ENCODE measurements at places on chromosomes 13 and 19.

GRCh38 chr19:34712395-34713261 is 21.4 kb upstream of the ZNF181 start:
- DNase-seq, result peak; percentile 63

DNA sequence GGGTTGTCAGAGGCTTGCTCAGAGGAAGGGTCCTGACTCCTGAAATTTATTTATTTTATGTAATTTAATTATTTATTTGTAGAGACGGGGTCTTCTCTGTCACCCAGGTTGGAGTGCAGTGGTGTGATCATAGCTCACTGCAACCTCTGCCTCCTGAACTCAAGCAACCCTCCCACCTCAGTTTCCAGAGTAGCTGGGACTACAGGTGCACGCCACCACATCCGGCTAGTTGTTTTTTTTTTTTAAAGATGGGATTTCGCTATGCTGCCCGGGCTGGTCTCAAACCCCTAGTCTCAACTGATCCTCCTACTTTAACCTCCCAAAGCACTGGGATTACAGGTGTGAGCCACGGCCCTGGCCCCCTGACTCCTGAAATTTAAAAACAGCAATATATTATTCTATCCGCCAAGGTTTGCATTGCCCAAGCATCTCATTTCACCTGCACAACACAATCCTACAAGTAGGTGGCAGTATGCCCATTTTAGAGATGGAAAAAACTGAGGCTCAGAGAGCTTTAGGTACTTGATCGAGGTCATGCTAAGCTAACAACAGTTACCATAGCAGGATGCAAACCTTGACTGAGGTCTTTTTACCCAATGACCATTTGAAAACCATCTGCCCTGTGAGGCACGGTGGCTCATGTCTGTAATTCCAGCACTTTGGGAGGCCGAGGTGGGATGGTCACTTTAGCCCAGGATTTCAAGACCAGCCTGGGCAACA is 18.1 kb downstream of the ARHGEF18 start:
- DNase-seq, result no peak

GRCh38 chr13:113582841-113583631 is 1.5 kb upstream of the TFDP1 start:
- no peak for DNase-seq

DNA sequence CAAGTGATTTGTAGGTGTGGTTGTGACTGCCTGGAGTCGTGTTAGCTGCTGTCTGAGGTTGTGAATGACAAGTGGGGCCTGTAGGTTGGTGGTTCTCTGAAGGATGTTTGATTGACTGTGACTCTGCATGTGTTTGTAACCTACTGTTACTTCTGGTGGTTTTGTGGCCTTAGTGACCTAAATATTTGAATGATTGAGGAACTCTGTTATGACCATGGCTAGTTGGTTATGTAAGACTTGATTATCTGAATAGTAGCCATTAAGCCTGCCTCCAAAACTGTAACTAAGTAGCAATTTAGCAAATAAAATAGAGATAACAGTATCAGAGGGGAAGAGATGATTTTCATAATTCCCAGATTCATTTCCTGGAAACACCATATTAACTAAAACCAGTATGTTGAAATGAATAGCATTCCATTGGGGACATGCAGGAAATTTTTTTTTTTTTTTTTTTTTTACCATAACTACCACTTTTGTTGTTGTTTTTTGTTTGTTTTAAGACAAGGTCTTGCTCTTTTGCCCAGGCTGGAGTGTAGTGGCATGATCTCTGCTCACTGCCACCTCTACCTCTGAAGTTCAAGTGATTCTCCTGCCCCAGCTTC is 865 bp downstream of the ZNF382 start:
- no peak for DNase-seq

- DNase-seq, result no peak
Observed at GRCh38 chr19:15253513-15253912, 21.3 kb upstream of the EPHX3 start.

DNA sequence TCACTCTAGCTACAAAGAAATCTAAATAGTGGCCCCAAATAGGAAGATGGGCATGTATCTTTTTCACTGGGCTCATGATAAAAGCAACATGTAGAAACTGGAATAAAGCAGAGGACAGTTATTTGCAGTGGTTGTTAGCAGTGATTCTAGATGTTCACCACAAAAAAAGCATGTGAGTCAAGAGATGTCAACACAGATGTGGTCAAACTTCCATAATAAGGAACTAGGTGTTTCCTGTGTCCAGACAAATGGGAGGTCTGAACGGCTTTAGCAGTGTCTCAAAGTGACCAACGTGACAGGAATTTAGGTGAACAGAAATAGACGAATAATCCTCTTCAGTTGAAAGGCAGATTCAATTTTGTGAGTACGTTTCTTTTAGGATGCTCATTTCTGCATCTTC is 162.7 kb downstream of the TBC1D4 start:
- no peak for DNase-seq

- no peak for DNase-seq
Observed at GRCh38 chr19:46977548-46977947, 42.1 kb upstream of the NPAS1 start.

- DNase-seq, result no peak
Observed at GRCh38 chr13:110126391-110126961, 180.5 kb downstream of the COL4A1 start.

DNA sequence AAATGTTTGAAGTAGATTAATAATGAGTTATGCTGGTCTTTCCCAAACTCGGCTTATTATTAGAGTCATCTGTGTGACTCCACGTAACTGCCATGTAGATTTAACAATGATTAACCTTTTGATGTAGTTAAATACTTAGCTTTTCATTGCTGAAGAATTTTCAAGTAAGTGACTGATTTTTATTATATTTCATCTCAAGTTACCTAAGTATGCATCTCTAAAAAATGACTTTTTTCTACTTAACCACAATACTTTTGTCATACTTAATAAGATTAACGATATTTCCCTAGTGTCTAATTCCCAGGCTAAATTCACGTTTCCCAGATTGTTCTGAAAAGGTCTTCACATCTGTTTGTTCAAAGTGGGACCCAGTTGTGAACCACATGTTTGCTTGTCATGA is 17.8 kb downstream of the BIVM start:
- DNase-seq, result no peak

DNA sequence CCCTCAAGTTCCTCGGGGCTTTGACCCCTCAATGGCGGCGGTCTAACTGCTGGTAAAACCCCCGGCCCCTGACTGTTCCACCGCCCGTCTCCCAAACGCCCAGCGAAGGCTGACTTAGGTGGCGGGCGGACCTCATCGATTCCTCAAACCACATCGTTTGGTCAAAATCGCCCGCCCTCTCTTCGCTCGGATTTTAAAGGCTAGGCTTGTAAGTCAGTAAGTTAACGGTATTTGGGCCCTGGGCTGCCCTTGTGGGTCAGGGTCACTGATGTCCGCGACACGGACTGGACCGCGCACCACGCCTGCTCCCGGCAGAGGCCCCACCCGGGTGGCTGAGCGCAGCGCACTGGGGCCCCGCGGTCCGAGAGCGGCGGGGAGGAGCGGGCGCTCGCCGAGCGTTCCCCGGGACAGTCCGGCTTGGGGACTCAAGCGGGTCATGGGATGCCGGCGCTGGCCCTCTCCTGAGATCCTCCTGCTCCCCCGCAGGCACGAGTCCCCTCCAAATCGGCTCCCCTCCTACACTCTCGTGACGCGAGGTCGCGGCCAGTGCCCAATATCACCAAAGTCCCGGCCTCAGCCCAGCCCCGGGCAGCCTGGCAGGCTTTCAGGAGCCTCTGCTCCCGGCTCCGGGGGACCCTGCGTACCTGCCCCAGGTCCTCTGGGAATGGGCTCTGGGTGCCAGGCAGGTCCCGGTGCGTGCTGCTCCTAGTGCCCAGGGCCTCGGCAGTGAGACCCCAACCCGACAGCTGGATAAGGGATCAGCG is 1.0 kb downstream of the FLT1 start:
- no peak for DNase-seq

DNA sequence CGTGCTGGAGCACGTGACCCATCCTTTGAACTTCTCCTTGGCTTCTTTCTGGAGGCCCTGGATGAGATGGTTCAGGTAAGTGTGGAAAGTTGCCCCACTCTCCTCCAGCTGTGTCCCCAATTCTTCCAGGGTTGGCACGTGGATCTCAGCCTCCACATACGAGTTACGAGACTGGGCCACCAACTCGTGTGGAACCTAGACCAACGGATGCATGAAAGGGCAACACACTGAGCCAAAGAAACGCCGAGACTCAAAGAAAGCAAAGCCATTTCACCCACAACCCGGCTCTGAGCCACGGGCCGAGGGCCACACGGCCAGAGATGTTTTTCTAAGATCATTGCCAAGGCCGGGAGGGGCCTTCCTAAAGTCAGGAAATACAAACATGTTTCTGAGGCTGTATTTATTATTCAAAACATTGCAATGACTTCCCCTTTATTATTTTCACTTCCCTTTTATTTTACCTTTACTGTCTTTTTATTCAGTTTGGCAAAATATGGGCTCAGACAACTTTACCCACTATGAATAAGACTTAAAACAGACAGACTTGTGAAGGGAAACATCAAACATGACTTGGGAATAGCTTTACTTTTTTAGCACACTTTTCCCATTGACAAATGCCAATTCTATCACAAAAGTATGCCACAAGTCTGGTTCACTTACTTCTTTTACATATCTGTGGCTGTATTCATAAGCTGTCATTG is 94.6 kb downstream of the KL start:
- DNase-seq, result no peak

GRCh38 chr13:41327994-41328790 is 17.1 kb downstream of the NAA16 start:
- no peak for DNase-seq

DNA sequence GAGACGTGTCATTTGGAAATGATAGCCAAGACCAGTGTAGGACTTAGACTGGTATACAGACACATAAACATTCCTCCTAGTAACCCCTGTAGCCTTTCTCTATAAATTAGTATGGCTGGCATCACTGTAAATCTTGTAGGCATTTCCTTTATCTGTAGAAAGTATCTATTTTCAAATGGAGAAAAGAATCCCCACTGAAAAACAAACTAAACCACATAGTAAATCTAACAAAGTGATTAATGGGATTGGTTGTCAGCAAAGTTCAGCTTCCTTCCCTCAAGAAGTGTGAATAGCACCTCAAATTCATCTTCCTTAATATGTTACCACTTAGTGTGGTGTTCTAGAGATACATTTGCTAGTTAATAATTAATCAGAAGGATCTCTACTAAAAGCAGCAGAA is 119.4 kb upstream of the NBEA start:
- DNase-seq, result no peak

GRCh38 chr19:49534632-49535385 is 7.0 kb downstream of the RCN3 start:
- peak; percentile 32 for DNase-seq

- DNase-seq, result peak; percentile 38
Observed at GRCh38 chr13:29707876-29708543, 112.5 kb upstream of the SLC7A1 start.

GRCh38 chr19:32916969-32917615 is 47.5 kb upstream of the SLC7A9 start:
- no peak for DNase-seq

DNA sequence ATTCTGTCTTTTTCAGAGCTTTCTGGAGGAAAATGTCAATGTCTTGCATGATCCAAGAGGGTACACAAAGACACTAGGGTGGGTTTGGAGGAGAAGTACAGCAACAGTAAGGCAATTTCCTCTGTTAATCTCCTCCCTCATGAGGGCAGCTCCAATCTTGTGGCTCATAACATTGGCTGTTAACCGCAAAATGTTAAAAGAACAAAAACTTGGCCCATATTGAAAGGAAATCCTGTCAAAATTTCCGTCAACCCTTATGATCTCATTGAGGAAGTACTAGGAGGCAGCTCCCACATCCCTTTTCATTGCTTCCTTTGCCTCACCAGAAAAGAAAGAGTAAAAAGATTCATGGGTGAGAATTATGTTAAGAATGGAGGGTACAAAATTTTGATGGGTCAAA is 11.6 kb downstream of the OXGR1 start:
- no peak for DNase-seq

- no peak for DNase-seq
Observed at GRCh38 chr13:52926971-52927370, 78.5 kb upstream of the PCDH8 start.

DNA sequence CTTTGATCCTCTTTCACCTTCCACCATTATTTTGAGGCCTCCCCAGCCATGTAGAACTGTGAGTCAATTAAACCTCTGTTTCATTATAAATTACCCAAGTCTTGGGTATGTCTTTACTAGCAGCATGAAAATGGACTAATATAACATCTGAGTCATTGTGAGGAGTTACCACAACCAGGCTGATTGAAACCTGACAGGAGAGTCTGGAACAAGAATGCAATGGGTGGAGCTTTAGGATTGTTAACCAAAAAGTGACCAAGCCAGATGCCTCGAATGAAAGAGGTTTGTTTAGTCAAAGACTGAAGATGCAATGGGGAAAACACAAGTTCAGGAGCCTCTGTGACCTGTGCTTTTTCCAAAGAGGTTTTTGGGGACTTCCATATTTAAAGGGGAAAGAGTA is 659.0 kb downstream of the SLITRK6 start:
- DNase-seq, result no peak

DNA sequence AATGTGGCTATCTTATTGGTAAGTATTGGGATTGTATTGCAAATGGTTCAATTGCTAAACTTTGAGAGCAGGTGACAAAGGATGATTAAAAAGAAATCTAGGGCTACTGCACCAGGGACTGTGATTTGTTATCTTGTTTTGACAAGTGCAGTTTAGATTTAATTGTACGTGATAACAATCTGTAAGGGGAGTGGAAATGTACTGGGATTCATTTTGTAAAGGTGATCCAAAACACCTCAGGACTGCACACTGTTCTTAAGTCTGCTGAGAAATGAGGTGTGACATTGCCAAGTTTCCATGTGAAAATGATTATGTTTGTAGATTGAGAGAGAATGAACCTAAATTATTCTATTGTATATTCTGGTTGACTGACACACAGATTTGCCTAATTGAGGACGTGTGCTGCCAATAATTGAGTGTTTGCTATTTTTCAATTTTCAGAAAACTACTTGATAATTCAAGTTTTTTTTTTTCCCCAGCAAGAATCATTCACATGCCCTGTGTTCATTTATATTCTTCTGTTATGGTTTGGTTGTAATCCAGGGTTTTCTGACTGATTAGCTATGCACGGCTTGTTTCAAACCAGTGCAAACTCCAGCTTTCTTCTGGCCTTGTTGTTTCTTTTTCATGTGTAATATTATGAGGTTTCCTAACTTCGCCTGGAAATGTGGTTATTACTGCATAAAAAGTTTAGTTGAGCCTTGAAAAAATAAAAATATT is 308.0 kb downstream of the OLFM4 start:
- no peak for DNase-seq

GRCh38 chr19:16889883-16890460 is 1.2 kb downstream of the F2RL3 start:
- no peak for DNase-seq

DNA sequence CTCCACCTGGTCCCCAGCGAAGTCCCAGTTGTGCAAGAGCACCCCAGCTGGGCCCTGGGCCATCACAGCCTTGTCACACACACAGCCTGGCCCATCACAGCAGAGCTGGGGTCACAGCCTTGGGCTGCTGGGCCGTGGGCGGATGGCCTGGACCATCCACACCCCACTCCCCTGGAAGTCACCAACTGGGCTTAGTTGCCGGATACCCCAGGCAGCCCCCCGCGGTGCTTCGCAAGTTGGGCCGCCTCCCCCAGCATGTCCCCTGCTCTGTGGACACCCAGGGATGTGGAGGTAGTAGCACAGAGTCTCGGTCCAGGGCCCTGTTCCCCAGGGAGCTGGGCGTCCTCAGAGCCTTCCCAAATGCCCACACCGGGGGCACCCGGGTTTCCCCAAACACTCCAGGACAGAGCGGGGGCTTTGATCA is 4.5 kb upstream of the ZNF554 start:
- no peak for DNase-seq

Data from naive thymus-derived CD4-positive, alpha-beta T cell (primary cell).